ENCODE measurements at places on chromosomes 4 and X. TPM values are rescaled to one million over a fixed set of nuclear protein-coding genes. Genes with fewer than 3 reads are reported as not detected.

The ARMCX1 gene
- total RNA-seq: 0.17 TPM

The CBR4 gene
- total RNA-seq: 24.5 TPM

The DSPP gene
- total RNA-seq: not detected

The CFI gene
- total RNA-seq: not detected

The GPR101 gene
- total RNA-seq: not detected

The UGT2B7 gene
- not detected for total RNA-seq

The CTAG2 gene
- total RNA-seq: not detected

The TMSB15C gene
- 4.6 TPM for total RNA-seq

The OCRL gene
- 5.6 TPM for total RNA-seq

The FGA gene
- total RNA-seq: not detected

The ATP1B4 gene
- total RNA-seq: not detected

The SCFD2 gene
- total RNA-seq: 16.5 TPM

The SPATA4 gene
- total RNA-seq: not detected

The TBL1X gene
- total RNA-seq: 51.3 TPM

The EPGN gene
- total RNA-seq: 0.29 TPM

The MAGEB2 gene
- total RNA-seq: not detected

The SOX3 gene
- not detected for total RNA-seq

The ETDA gene
- not detected for total RNA-seq

The SMPX gene
- not detected for total RNA-seq

The BEND4 gene
- total RNA-seq: 0.32 TPM

The IL2RG gene
- total RNA-seq: 329 TPM

The DNAJB14 gene
- total RNA-seq: 80.5 TPM

The MAP7D2 gene
- 0.17 TPM for total RNA-seq

The COL25A1 gene
- total RNA-seq: 0.59 TPM

The GPM6B gene
- not detected for total RNA-seq

The CXCL11 gene
- total RNA-seq: not detected

The BBS12 gene
- 0.71 TPM for total RNA-seq

The TBX22 gene
- total RNA-seq: not detected
